ENCODE measurements at places on chromosomes 7 and 10. TPM values are rescaled to one million over a fixed set of nuclear protein-coding genes. Genes with fewer than 3 reads are reported as not detected.

GRCh38 chr10:99555825-99556523 is 23.2 kb downstream of the NKX2-3 start:
- DNase-seq = no peak

GRCh38 chr10:110052916-110053315 is 45.1 kb downstream of the ADD3 start:
- DNase-seq = no peak

PRRT4 gene
- total RNA-seq = not detected

GARIN1A gene
- 0.13 TPM for total RNA-seq
